ENCODE measurements at places on chromosomes 1 and 21.
A peak's percentile ranks its signal among the peaks of the same experiment; 100 is the strongest.

- no peak for DNase-seq
These were observed 33.6 kb downstream of the LMO4 start for GRCh38 chr1:87362063-87362833.

DNA sequence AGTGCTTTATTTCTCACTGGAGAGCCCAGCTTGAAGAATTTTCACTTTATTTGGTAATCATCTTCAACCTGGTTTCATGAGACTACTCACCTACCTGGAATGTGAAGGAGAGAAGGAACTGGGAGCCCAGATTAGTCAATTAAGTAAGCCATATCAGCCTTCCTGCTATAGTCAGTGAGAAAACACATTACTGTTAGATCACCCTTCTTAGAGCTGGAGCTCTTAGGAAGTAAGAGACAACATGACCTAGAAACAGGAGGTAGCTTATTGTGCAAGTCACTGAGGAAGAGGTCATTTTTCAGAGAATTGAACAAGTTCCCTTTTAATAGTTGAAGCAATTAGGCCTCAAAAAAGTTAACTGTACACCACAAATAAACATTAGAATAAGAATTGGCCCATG is 49.2 kb upstream of the TEKT2 start:
- DNase-seq = no peak

DNA sequence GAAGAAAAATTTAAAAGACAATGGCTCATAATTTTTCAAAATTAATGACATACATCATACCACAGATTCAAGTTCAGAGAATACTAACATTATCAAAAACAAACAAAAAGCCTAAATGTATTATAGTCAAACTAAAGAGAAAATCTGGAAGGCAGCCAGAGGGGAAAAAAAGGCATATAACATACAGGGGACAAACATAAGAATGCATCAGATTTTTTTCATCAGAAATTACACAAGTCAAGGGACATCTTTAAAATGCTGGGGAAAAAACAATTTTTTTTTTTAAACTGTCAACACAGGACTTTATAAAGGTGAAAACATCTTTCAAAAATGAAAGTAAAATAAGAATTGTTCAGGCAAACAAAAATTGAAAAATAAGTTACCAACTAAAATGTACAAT is 478.4 kb upstream of the PLXNA2 start:
- no peak for DNase-seq

GRCh38 chr1:225865514-225865913 is 16.7 kb downstream of the TMEM63A start:
- DNase-seq = no peak

- no peak for DNase-seq
These were observed 37.2 kb downstream of the ATP2B4 start for GRCh38 chr1:203663821-203664220.

DNA sequence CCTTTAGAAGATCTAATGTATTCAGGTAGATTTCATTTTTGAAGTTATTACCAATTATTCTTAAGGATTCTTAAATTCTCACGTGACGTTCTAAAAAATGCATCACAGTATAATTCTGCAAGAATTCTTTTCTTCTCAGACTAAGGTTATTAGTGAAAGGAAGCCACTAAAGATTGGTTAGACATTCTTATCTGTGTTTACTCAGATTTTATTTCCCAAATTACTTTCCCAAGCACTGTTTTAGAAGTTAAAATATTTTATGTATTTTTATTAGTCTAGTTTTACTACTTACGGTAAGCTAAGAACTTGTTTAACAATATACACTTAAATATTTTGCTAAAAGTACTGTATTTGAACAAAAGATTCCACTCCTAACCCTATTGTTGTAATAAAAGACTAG is 28.4 kb downstream of the AGO3 start:
- no peak for DNase-seq

- no peak for DNase-seq
These were observed 311.8 kb upstream of the DPYD start for GRCh38 chr1:98232678-98233077.

DNA sequence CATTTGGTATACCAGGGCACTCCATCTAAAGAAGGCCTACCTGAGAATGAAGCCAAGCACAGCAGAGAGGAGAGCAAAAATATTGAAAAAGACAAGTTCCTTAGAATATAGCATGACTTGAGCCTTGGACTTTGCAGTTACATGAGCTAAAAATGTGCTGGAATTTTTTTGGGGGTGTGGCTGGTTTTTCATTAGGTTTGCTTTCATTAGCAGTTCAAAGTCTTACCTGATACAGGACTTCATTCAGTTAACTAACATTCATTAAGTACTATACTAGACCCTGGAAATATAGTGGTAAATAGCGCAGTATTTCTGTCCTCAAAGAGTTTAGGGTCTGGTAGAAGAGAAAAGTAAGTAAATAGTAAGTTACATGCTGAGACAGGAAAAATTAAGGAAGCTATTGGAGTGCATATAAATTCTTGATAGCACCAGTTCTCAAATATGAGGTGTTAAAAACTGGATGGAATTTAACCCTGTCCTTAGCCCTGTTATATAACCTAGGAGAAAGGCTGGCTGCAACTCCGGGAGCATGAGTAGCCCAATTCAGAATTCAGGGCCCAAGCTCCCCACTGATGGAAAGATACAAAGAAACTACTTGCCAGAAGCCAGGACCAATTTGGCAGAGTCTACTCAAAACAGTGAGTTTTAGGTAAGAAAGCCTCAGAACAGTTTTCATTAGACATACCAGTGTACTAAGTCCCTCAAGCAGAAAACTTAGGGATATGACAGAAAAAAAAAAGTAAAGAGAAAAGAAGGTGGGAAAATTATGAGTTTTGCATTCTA is 3.1 kb upstream of the DOCK7 start:
- no peak for DNase-seq

GRCh38 chr21:32411350-32412161 is 950 bp upstream of the EVA1C start:
- DNase-seq = peak; percentile 86

- DNase-seq = no peak
These were observed 5.4 kb downstream of the CATSPER4 start for GRCh38 chr1:26195805-26196204.

DNA sequence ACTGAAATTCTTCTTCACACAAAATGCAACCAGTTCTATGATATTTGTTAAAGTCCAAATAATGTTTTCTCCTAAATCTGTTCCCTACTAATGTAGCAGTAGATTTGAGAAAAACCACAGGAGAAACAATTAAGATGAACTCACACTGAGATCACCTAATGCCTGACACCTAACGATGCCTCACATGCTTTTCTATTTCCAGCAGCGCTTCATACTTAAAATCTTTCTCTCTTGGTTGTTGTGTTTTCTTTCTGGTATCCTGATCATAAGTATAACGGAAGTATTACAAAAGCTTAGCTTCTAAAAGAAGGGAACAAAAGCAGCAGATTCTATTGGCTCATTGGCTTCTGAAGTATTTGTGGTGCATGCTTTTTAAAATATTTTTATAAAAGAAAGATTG is 267.2 kb upstream of the SGIP1 start:
- DNase-seq = no peak

- DNase-seq = no peak
These were observed 258.9 kb upstream of the PROX1 start for GRCh38 chr1:213728593-213729536.

DNA sequence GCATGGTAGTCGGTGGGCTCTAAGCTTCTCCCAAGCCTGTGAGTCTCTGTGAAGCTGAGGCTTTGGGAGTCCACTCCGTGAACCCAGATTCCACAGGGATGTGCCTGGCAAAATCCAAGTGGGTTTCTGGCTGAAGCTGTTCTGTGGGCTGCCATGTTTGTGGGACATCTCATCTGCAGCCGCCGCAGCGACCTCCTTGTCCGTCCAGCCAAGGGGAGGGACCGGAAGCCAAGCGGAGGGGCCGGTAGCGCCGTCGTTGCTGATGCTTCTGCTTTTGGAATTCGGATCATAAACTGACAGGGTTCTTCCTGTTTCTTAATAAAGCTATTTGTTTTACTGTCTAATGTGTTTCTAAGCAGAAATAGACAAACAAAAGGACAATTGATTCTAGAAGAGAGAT is 13.3 kb downstream of the KIF26B start:
- no peak for DNase-seq

GRCh38 chr1:35390600-35391494 is 122.3 kb downstream of the ZMYM4 start:
- no peak for DNase-seq

GRCh38 chr21:23939369-23940065 is 1667.8 kb downstream of the MRPL39 start:
- DNase-seq = no peak

- no peak for DNase-seq
These were observed 130.2 kb upstream of the ATP1B1 start for GRCh38 chr1:168976267-168976666.

DNA sequence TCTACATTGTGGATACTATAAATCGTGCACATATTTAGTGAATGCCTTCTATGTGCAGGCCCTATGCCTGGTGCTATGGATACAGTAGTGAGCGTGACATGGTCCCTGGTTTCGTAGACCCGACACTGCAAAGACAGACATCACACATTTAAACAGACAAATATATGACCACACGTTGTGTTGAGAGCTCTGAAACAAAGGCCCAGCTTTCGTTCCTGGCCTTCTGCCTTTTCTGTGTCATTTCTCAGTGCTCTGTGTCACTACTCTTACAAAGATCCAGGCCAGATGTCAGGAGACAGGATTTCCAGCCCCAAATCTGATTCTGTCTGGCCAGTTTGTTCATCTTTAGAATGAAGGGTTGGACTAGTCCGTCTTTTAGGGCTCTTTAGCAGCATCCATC is 19.3 kb upstream of the TRABD2B start:
- DNase-seq = no peak

GRCh38 chr21:44742418-44743153 is 31.2 kb upstream of the TSPEAR start:
- DNase-seq = no peak

- DNase-seq = no peak
These were observed 36.7 kb upstream of the GRHL3 start for GRCh38 chr1:24282491-24282890.

GRCh38 chr1:60090655-60091054 is 17.1 kb upstream of the C1orf87 start:
- no peak for DNase-seq

- no peak for DNase-seq
These were observed 26.0 kb downstream of the S1PR1 start for GRCh38 chr1:101262630-101263348.

GRCh38 chr1:36320291-36320761 is 3.1 kb downstream of the EVA1B start:
- no peak for DNase-seq

DNA sequence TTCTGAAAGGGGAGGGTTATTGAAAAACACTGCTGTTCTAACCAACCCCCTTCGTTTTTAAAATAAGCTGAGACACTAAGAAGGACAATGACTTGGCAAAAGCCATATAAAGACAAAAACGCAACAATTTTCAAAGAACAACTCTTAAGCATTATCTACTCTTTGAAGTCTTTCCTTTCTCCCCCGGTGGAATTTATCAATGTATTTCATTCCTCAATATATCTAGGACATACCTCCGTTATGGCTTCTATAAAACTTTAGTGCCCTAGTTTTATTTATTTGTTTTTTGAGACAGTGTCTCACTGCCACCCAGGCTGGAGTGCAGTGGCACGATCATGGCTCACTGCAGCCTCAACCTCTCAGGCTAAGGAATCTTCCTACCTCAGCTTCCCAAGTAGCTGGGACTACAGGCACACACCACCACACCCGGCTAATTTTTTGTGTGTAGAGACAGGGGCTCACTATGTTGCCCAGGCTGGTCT is 3.2 kb downstream of the NRDC start:
- no peak for DNase-seq

DNA sequence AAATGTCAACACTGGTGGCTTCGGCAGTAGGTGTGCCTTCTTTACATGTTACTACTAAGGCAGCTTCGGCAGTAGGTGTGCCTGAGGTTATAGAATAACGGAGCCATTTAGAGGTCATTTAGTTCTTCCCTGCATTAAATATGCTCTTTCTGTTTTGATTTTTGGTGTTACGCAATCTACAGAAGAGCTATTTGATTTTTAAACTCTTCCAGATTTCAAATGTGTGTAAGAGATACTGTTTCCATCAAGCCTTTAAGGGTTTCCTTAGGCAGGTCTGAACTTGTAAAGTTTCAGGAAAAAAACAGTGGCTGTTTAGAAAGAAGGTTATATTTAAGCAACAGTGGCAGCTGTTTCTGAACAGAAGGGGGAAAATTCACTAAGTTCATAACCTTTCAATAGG is 54.8 kb downstream of the PIK3R3 start:
- DNase-seq = no peak

DNA sequence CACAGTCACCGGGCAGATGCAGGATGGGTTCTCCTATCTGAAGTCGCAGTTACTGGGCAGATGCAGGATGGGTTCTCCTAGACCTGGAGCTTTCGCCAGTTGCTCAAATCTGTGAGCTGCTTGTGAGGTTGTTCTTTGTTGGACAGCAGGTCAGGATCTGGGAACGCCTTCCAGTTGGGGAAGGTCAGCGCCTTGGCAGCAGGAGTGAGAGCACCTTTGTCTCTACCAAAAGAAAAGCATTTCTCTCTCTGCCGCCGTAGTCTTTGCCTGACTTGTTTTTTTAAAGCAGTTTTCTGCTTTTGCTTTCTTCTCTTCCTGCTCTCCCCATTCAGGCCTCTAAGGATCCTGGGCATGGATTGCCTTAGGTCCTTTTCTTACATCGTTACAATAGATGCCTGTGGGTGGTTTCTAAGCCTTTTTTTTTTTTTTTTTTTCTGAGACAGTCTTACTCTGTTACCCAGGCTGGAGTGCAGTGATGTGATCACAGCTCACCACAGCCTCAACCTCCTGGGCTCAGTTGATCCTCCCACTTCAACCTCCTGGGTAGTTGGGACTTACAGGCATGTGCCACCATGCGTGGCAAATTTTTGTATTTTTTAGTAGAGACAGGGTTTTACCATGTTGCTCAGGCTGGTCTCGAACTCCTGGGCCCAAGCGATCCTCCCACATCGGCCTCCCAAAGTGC is 15.7 kb downstream of the PEX14 start:
- no peak for DNase-seq

- peak; percentile 57 for DNase-seq
These were observed 812 bp downstream of the NBPF1 start for GRCh38 chr1:16612332-16613172.

GRCh38 chr1:40029608-40030007 is 10.9 kb upstream of the CAP1 start:
- DNase-seq = no peak

GRCh38 chr1:98700228-98700627 is 38.7 kb downstream of the SNX7 start:
- DNase-seq = no peak

- DNase-seq = no peak
These were observed 61.3 kb downstream of the CD34 start for GRCh38 chr1:207849646-207850045.

DNA sequence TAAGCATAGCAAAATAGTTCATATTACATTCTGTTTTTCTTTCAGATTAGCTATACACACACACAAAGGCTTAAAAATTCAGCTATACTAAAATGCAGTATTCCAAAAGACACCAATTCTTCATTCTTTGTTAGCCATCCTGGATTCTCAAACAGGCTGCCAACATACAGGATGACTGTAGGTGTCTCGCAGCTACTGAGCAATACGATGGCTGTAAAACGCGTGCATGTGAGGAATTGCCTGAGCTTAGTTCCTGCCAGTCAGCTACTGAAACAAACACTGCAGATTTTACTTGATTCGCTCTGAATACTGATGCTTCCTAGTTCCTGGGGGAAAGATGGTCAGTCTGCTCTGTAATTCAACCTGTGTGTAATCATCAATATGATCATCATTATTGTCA is 24.7 kb upstream of the HMGN1 start:
- DNase-seq = no peak

Data from stimulated activated CD4-positive, alpha-beta T cell treated with anti-CD3 and anti-CD28 coated beads, Interleukin-15, amount 100 ng/mL, for 24 hours (primary cell).